ENCODE measurements at places on chromosomes 13 and 19.

DNA sequence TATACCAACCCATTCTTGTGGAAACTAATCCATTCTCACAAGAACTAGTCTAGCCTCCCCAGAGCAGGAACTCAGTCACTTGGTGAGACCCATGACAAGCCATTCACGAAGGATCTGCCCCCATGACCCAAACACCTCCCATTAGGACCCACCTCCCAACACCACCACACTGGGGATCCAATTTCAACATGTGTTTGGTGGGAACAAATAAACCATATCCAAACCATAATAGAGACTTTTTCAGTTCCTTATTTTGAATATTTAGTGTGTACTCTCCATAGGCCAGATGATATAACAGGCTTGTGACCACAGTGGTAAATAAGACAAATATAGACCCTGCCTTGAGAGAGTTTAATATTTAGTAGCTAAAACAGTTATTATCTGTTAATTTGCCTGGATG lies 227.5 kb upstream of the SERP2 start:
- DNase-seq = no peak

GRCh38 chr19:50380751-50381151 lies 3.4 kb upstream of the POLD1 start:
- DNase-seq = no peak

GRCh38 chr19:57829316-57829715 lies 783 bp upstream of the ZNF587B start:
- no peak for DNase-seq

GRCh38 chr19:23071147-23071511 lies 45.7 kb upstream of the ZNF730 start:
- DNase-seq = no peak

GRCh38 chr19:6971366-6971765 lies 49.9 kb downstream of the MBD3L2B start:
- no peak for DNase-seq

GRCh38 chr13:42538996-42539395 lies 35.0 kb upstream of the TNFSF11 start:
- DNase-seq = no peak

DNA sequence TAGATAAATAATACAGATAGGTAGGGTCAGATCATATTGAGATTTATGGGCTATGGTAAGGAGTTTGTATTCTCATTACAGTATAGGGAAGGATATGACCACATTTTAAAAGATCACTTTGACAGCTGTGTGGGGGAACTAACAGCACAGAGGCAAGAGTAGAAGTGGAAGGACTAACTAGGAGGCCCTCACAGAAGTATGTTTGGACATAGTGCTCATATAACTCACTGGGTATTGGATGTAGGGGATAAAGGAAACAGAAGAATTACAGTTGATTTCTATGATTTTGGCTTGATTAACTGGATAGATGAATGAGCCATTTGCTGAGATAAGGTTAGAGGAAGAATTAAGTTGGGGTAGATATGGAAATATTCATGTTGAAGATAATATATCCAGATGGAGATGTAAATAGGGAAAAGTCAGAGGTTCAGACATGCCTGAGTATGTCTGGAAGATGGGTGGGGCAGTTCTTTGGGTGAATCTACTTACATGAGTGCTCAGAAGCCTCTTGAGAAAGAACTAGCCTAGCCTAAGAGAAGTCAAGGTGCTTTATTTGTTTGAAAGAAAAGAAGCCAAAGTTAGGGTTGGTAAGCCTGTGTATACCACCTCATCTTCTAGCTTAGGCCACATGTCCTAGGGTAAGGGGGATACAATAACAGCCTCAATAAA lies 133.4 kb downstream of the NDFIP2 start:
- no peak for DNase-seq

DNA sequence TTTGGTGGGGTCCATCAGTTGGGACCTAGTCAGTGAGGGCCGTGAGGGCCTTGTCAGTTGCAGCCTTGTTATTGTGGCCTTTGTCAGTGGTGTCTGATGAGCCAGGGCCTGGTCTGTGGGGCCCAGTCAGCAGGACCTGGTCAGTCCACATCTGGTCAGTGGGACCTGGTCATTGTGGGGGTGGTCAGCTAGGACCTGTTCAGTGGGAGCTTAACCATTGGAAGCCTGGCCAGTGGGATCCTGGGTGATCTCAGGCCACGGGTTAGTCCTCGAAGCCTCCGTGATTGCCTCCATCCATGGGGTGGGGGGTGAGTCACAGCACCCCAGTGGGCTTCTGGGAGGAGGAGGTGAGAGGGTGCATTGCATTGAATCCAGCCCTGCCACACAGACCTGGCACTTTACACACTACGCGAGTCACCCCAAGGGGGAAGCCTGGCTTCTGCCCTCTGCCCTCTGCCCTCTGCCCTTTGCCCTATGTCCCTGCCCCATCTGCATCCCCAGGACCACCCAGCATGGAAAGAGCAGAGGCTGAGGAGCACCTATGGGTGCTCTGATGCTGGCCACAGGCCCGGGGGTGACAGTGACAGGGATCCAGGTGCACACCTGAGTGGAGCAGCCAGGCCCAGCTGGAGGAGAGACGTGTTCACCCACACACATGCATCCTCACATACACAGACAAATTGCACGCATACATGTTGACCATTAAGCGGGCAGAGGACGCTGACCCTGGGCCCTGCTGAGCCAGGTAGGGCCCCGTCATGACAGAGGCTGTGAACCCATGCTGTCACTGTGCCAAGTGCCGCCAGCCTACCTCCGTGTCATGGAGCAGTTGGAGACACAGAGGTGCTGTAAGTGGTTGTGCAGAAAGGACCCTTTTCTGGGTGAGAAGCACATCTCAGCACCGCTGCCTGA lies 59.8 kb upstream of the TPM4 start:
- DNase-seq = no peak

DNA sequence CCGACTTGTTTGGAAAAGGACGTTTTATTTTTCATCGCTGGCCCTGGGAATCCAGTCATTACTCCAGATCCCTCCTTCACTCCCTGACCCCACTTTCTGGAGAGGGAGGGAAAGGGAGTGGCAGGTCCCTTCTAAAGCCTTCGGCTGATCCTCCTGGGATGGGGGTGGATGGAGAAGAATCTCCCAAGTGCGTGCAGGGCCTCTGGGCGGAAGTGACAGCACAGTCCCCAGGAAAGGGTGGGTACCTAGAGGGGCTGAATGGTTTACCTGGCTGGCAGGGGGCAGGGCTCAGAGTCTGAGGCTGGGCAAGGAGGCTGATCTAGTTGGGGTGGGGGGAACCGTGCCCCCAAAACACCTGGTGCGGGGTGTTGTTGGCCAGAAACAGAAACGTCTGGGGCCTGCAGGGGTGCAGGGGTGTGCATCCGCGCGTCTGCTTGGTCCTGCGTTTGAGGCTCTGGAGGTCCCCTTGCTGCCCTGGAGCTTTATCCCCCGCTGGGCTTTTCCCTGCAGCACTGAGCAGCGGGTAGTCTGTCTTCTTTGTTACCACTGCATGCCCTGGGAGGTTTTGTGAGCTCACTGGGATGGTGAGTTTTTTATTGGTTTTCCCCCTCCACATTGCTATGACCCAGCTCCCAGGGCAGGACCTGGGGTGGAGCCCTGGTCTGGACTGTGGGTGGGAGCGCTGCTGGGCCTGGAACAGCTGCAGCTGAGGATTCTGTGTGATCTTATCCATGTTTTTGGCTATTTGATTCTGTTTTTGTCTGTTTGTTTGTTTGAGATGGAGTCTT lies 3.0 kb upstream of the ZNF628 start:
- DNase-seq = no peak

DNA sequence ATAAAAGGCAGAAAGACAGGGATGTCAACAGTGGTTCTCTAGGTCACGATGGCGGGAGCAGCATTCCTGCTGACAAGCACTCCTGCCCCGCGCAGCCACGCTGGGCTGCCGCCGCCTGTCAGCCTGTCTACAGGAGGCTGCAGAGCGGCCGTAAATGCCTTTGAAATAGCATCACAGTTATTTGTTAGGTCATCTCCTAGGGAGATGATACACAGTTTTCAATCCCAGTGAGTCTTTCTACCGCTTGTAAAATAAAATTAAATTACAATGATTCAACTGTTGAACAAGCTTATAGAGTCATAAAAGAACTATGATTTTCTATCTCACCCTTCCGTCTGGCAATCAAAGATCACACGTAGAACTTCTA lies 7.3 kb upstream of the SLC7A9 start:
- no peak for DNase-seq

- no peak for DNase-seq
These were observed 185.2 kb downstream of the KLF12 start for GRCh38 chr13:73948848-73949529.

DNA sequence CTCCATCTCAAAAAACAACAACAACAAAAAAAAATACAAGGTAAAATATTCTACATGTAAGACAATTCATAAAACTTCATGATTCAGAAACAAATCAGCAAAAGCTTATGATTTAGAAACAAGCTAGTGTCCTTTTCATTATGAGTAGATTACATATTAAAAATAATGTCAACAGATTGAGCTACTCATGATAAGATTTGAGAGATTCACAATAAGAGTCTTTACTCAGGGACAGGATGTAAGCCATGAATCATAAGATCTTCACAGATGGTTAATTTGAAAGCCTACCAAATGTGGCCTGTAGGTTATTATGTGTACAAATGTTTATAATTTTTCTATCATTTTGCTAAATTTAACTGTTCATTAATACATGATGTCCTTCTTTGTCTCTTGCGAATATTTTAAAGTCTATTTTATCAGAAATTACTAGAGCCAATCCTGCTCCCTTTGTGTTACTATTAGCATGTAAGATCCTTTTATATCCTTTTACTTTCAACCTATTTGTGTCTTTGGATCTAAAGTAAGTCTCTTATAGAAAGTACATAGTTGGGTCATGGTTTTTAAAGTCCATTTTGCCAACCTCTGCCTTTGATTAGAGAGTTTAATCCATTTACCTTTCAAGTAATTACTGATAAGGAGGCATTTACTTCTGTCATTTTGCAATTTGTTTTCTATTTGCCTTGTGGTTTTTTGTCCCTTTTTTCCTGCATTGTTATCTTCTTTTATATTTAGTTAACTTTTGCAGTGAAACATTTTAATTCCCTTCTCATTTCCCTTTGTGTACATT lies 68.3 kb upstream of the RXFP2 start:
- no peak for DNase-seq

Data from stimulated activated CD4-positive, alpha-beta T cell treated with anti-CD3 and anti-CD28 coated beads, Interleukin-1b, Interleukin-23, amount 100 ng/mL, for 24 hours (primary cell).